ENCODE measurements at places on chromosomes 16 and 17.

GRCh38 chr16:62190426-62190825 lies 154.2 kb upstream of the CDH8 start:
- DNase-seq, result no peak

GRCh38 chr16:2212362-2213324 lies 2.0 kb upstream of the BRICD5 start:
- DNase-seq, result peak; percentile 43

DNA sequence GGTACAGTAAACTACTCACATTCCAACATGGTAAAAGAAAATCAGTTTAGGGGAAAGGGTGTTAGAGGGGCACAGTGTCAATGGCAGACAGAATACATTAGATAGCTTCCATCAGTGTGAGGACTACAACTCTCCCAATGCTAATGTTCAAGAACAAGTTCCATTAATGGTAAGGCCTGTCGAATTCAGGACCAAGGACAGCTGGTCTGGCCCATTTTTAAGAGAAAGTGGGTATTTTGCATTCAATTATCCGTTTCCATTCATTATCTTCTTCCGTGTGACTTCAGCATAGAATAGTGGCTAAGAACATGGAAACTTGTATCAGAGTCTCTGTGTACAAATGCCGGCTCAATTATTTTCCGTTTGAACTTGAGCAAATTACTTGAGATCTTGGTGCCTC lies 98.4 kb downstream of the XYLT1 start:
- no peak for DNase-seq

GRCh38 chr16:7534749-7535148 lies 202.1 kb downstream of the RBFOX1 start:
- DNase-seq, result no peak

- no peak for DNase-seq
These were observed 949.5 kb upstream of the CDH8 start for GRCh38 chr16:62985722-62986121.

DNA sequence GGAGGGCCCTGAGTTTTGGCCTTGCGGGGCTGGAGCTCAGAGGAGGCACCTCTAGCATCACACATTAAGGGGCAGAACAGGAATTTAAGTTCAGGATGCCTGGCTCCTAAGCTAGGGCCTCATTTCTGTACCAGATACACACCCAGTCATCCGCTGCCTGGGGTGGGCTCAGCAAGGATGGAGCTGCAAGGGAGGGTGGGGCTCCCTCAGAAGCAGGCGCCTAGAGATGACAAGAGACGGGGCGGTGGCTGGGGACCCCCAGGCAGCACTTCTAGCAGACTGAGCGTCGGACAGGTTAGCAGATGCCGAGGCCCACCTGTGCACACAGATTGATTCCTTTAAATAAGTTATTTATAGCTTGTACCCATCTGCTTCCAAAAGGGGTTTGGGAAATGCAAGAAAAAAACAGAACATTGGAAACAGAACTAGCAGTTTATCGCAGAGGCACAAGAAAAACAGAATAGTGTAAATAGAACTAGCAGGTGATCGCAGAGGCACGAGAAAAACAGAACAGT lies 47.6 kb upstream of the CBFA2T3 start:
- no peak for DNase-seq

- no peak for DNase-seq
These were observed 21.5 kb downstream of the TAT start for GRCh38 chr16:71555230-71555891.

DNA sequence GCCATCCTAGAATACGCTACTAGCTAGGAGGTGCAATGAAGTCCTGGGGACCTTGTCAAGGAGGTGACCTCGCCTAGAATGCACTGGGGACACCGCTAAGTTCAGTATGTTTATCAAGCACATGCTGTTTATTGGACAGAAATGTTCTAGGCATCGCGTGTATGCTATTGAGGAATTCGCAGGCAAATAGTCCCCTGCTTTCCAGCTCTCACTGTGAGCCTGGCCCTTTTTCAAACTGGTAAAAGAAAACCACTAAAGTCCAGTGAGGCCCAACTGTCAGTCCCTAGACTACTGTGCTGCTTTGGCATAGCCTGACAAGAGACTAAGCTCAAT lies 1.2 kb upstream of the FAM222B start:
- no peak for DNase-seq

- no peak for DNase-seq
These were observed 3.4 kb upstream of the MT2A start for GRCh38 chr16:56604966-56605365.

DNA sequence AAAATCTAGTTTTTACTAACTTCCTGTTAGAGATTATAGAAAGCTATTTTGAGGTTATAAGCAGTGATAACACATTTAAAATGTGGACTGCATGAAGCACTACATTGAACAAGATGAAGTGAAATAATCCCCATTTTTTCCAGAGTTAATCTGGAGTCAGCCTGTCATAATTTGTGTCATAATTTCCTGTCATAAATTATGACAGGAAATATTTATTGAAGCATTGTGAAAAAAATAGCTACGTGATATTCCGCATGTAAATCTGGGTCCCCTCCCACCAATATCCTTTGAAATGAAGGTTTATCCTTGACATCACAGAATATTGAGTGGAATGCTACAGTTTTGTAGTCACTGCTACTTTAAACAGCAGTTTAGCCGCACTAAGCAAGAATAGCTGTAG lies 40.1 kb downstream of the OMG start:
- DNase-seq, result no peak

DNA sequence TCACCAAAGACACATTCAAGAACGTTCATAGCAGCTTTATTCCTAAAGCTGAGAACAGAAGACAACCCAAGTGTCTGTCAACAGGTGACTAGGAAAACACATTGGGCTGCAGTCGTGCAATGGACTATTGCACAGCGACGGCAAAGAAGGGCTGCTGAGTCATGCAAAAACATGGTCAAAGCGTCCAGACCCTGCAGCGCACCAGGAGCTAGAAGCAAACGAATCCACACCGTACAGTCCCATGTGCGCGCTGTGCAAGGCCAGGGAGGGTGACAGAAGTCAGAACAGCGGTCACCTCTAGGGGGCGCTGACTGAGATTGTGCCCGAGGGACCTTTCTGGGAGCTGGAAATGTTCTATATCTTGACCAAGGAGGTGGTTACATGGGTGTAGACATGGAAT lies 266.4 kb downstream of the MAF start:
- DNase-seq, result peak; percentile 10

- no peak for DNase-seq
These were observed 54.0 kb upstream of the RBFOX1 start for GRCh38 chr16:7278636-7279035.

DNA sequence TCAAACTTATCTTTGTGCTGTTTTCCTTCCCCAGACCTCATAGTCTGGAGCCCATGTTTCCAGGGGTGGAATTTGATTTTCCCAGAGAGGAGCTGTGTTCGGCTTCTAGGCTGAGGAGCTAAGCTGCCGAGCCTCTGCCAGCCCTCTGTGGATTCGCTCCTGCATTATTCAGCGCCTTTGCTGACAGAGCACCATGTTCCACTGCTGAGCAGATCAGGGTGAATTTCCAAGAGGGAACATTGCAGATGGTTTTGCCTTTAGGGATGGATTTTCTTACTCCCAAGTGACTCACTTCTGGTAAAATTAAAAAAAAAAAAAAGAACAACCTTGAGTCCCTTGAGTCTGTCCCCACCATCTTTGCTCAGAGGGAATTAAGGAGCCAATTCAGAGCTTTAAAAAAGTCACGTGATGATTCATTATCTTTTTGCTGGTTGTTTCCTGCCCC lies 229.5 kb downstream of the PRKCA start:
- no peak for DNase-seq

- DNase-seq, result no peak
These were observed 94.0 kb downstream of the MRTFB start for GRCh38 chr16:14164916-14165662.

DNA sequence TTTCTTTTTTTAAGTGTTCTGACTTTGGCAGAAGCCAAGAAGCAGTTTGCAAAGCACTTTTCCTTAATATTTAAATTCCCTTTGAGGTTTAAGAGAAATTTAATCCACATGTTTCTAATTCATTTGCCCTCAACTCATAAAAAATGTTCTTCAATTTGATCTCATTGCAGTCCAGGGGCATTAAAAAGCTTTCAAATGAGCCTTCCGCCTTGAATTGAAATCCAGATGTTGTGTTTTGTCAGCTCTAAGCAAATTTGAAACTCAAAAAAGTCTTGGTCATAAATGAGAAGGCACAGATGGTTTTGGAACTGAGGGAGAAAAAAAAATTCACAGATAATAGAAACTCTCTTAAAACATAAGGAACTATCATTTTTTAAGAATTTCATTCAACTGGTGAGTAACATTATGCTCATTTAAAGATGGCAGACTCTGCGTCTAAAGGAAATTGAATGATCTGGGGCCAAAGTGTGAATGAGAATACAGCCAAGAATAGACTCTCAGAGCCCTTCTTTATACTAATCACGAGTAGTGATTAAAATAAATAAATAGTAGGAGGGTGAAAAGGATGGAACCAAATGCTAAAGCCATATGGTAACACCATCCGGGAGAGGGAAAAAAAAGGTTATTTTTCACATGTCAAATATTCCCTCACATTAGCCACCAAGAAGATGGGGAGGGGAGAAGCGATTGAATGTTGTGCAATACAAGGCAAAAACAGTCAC lies 1304.7 kb downstream of the CDH8 start:
- no peak for DNase-seq

DNA sequence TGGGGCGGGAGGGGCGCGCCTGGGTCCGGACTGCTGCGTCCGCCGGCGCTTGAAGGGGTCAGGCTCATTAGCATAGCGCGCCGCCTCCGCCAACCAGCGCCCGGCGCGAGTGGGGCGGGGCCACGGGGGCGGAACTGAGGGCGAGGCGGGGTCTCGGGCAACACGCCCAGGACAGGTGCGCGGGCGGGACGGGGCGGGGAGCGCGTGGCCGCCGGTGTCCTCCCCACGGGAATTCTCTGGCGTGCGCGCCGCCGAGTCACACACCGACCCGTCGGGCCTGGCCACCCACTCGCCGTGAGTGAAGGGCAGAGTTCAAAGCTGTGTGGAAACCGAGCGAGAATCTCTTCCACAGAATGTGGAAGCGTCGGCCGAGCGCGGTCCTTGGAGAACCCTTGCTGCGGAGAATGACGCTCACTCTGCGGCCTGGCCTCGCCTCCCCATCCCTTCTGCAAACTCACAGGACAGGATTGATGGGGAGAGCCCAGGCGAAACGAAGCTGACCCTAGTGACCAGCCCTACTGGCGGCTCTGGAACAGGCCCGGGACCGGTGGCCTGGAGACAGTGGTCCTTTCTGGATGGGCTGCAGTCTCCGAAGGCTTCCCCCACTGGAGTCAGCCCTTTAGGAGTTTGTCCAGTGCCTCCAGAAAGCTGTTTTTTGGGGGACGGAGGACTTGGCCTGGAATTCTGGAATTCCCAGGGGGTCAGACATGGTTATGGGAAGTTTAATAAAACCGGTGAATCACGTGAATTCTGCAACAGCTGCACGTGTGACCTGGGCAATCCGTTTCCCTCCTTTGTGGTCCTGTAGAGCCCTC lies at the start of gene SNAI3:
TSS of gene SNAI3 (minus strand) at position 69 of the 815 bp plus-strand sequence. CDS start 101 bp downstream, outside the sequence.
- peak; percentile 80 for DNase-seq

- peak; percentile 33 for DNase-seq
These were observed 269.3 kb upstream of the TBX2 start for GRCh38 chr17:61130330-61130729.

DNA sequence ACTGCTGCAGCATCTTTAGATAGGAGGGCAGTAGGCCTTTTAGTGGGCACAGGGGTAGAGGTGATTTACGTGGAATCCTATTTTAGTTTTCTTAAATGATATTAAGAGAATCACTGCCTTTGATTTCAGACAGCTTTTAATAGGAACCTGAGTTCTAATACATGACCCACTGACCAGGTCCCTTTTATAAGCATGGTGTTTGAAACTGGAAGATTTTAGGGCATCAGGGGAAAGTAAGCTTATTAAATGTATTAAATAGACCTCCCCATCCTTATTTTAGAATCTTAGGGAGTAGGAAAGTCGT lies 2.0 kb downstream of the MSL1 start:
- no peak for DNase-seq

GRCh38 chr17:37642681-37643080 lies 565 bp downstream of the DDX52 start:
- peak; percentile 20 for DNase-seq

DNA sequence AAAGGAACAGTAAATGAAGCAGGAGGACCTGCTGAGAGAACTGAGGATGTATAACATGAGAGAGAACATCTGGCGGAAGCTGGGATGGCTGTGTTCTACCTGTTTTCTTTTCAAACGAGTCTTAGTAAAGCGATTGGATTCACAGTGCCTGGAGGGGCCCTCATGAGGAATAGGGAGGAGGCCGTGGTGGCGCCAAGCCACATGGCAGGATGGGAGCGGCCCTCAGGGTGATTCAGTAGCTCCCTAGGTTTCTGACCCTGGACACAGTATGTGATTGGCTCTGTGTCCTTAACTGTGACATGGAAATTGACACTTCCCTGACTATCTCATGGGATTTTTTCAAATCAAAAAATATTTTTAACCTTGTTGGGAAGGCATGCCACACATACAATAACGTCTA lies 32.1 kb downstream of the USP43 start:
- no peak for DNase-seq

DNA sequence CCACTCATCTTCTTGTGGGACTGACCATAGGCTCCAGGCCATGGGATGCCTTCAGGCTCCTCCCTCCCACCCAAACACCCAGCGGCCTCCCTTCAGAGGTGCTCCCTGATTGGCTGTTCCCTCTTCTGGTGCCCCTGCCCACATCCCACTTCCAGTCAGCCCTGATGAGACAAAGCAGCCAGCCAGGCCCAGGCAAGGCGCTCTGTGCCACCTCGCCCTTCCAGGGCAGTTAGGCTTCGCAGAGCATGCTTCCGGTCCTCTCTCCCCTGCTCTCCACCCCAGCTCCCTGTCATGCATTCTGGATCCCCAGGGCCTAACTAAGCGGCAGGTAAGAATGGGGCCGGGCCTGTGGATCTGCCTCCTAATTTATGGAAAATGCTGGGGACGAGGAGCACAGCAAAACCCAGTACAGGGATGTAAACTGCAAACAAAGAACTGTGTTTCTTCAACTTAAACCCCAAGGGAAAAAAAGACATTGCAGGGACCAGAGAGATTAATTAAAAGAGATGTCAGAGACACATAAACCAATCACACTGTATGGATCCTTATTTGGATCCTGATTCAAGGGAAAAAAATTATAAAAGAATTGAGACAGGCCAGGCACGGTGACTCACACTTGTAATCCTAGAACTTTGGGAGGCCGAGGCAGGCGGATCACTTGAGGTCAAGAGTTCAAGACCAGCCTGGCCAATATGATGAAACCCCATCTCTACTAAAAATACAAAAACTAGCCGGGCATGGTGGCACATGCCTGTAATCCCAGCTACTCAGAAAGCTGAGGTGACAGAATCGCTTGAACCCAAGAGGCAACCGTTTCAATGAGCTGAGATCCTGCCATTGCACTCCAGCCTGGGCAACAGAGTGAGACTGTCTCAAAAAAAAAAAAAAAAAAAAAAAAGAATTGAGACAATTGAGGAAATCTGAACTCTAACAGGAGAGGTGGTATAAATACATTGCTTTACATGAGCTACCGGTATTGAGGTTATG lies 26.0 kb downstream of the ZDHHC7 start:
- DNase-seq, result no peak
